ENCODE measurements at places on chromosomes 6 and 20. TPM values are rescaled to one million over a fixed set of nuclear protein-coding genes. Genes with fewer than 3 reads are reported as not detected.
A peak's percentile ranks its signal among the peaks of the same experiment; 100 is the strongest.

DNA sequence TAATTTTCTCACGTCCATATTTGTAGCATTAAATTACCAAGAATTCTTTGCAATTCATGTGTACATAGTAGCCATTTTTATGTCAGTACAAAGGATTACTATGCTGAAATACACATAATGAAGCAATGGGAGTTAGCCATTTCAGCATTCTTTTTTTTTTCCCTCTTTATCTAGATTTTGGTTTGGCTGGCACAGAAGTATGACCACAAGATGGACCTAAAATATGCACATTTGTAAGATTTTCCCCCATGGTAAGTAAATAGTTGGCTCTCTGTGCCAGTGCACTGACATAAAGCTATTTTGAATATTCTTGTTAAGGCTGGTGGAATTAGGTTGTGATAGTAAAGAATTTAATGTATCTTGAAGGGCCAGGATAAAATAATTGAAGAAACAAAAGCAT is 486.1 kb upstream of the BTBD3 start:
- DNase-seq: no peak

Gene NRSN2
- total RNA-seq: 89.3 TPM

GRCh38 chr6:73742433-73742832 is 46.4 kb downstream of the CD109 start:
- DNase-seq: no peak

- DNase-seq: no peak
Measured at GRCh38 chr20:42589976-42590639, 599.6 kb downstream of the PTPRT start.

GRCh38 chr20:25076201-25076600 is 5.7 kb downstream of the VSX1 start:
- DNase-seq: no peak

DNA sequence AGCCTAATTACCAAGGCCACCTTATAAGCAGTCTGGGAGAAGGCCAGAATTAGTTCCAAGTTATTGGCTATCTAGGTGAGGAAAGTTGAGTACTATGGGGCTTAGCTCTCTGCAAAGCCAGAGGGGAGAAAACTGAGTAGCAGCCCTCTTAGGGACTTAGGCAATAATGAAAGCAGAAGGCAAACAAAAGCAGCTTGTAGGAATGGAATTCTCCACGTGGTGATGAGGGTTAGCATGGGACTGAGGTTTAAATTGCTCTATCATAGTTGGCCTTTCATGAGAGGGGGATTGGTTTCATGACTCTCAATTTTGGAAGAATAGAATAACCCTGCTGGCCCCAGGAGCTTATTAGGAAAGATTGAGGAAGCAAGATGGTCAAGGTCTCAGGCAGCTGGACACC is 7.0 kb upstream of the UBE2J1 start:
- DNase-seq: no peak

GRCh38 chr6:18432619-18433018 is 45.5 kb downstream of the RNF144B start:
- DNase-seq: no peak

DNA sequence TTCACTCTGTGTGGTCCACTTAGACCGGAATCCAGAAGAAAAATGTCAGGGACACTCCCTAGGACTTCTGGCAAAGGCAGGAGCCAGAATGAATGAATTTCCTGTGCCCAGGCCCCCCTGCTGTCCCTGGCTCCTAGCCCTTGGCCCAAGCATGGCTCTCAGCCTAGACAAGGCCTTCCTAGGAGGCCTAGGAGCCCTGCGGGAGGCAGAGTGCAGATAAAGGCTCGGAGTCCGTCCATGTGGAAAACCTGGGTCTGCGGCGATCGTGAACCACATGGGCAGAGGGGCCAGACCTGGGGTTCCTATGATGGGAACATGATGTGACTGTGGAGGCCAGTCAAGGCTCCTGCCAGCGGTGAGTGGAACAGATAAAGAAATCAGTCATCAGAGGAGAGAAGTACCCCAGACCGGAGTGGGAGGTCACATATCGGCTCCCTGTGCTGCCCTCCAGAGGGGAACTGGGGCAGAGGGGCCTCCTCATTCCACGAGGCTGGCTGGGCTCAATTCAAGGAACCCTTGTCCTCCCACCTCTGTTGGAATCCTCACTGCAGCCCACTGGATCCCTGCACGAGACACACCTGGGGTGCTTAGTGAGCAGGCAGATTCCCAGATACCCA is 5.9 kb upstream of the VSTM2L start:
- peak; percentile 71 for DNase-seq

DNA sequence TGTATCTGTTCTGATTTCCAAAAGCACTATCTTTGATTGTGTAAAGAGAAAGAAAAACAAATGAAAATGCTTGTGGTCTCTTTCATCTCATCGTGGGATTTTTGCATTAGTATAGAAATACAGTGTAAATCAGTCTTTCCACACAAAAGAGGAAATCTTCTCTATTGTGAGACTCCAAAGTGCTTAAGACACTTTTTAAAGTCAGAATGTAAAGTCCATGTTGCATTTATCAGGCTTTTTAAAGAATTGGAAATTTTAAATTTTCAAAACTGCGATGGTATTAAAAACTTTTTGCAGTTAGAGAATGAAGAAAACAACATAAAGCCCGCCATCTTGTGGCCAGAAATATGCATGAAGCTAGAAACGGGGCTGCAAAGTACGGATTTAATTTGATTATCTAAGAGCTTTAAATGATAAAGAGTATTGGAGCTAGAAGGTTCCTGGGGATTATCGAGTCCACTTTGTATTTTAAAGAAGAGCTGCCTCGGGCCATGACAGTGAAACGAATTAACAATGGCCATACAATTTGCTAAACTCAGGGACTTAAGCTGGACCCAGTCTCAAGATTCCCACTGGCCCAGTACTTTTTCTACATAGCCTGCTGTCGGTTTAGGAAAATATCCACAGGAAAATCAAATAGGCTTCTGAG is 339.6 kb downstream of the ARHGAP18 start:
- DNase-seq: peak; percentile 46

GRCh38 chr20:61786230-61786629 is 279.5 kb downstream of the TAF4 start:
- DNase-seq: peak; percentile 16
